ENCODE measurements at places on chromosomes 3 and 15. TPM values are rescaled to one million over a fixed set of nuclear protein-coding genes. Genes with fewer than 3 reads are reported as not detected.

DNA sequence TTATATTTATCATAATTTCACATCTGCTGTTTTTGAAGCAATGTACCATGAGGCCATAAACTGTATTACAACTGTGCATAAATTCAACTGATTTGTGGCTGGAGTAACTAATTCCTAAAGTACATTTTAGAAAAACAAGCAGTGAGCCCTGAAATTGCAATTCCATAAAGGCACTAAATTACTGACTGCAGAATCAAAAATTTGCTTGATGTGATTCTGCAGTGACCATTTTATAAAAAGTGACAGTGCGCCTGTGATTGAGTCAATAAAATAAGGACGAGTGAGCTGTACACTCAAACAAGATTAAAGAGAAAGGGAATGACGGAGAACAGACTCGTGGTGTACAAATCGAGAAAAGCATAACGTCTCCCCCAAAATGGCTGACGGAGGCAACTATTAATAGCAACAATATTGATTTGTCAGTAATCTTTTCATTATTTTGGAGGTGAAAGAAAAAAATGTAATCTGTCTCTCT is 121.4 kb upstream of the MEIS2 start:
- H3K27me3 ChIP-seq = no peaks in the 10 kb centered on the region
- H3K4me3 ChIP-seq = no peak overlapping the region
- H3K36me3 ChIP-seq = no peaks in the 10 kb centered on the region
- H3K4me1 ChIP-seq = no peaks in the 10 kb centered on the region
- no peak for DNase-seq
- H3K27ac ChIP-seq = no peak overlapping the region

DNA sequence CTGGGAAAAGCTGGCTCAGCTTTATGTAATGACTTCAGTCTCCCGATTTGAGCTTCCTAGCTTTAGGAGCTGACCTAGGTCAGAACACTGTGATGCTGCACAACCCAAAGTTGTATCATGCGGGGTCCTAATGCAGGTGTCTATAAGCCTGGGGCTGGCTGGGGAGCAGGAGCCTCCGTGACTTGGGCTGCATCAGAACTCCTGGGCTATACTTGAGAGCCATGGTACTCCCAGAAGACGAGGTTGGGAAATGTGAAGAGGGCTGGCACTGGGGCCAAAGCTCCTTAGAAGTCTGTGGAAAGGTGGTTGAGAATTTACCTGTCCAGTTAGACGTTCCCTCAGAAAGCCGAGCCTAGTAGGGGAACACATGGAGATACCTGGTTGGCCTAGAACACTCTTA is 57.0 kb downstream of the BSN start:
- H3K27me3 ChIP-seq = no peaks in the 10 kb centered on the region
- no peaks in the 10 kb centered on the region for H3K36me3 ChIP-seq
- DNase-seq = no peak
- H3K27ac ChIP-seq = no peak overlapping the region
- H3K4me1 ChIP-seq = no peaks in the 10 kb centered on the region

GRCh38 chr15:80309769-80310384 is 57.9 kb upstream of the CTXND1 start:
- DNase-seq = no peak
- H3K27ac ChIP-seq = no peak overlapping the region
- no peaks in the 10 kb centered on the region for H3K4me1 ChIP-seq
- peaks cover 6% of the 10 kb centered on the region for H3K27me3 ChIP-seq

GRCh38 chr3:180929376-180929775 is 16.9 kb downstream of the FXR1 start:
- no peak overlapping the region for H3K27ac ChIP-seq
- no peak for DNase-seq
- H3K27me3 ChIP-seq = no peaks in the 10 kb centered on the region
- no peak overlapping the region for H3K4me3 ChIP-seq
- peaks cover 38% of the 10 kb centered on the region for H3K4me1 ChIP-seq

GRCh38 chr3:123878807-123879206 is 5.3 kb downstream of the MYLK start:
- H3K4me1 ChIP-seq = peaks cover 3% of the 10 kb centered on the region
- H3K27me3 ChIP-seq = peaks cover 16% of the 10 kb centered on the region
- DNase-seq = no peak
- H3K27ac ChIP-seq = no peak overlapping the region
- H3K4me3 ChIP-seq = no peak overlapping the region
- H3K36me3 ChIP-seq = no peaks in the 10 kb centered on the region

DNA sequence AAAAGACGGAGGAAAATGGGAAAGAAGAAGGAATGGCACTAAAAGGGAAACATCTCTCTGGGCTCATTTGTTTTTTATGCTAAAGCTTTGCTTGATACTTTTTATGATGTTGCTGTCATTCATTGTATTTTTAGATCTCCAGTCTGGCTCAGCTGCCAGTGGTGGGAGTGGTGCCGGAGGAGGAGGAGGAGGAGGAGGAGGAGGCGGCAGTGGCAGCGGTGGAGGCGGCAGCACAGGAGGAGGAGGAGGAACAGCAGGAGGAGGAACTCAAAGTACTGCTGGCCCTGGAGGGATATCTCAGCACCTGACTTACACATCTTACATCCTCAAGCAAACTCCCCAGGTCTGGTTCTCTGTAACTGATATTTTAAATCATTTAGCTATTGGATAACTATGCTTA is 49.6 kb downstream of the MAP6D1 start:
- no peak overlapping the region for H3K4me3 ChIP-seq
- no peaks in the 10 kb centered on the region for H3K27me3 ChIP-seq
- peaks cover 49% of the 10 kb centered on the region for H3K36me3 ChIP-seq
- H3K27ac ChIP-seq = no peak overlapping the region

EAF2 gene
- 2.2 TPM for total RNA-seq

MEF2A gene
- 51.1 TPM for total RNA-seq

GALK2 gene
- total RNA-seq = 5.6 TPM

P2RY13 gene
- total RNA-seq = 1.4 TPM

All from transverse colon (tissue), 4 donors.